ENCODE measurements at places on chromosomes 1 and 21. TPM values are rescaled to one million over a fixed set of nuclear protein-coding genes. Genes with fewer than 3 reads are reported as not detected.

GRCh38 chr1:209417761-209418160, 165.8 kb upstream of the CAMK1G start:
- no peak for DNase-seq

DNA sequence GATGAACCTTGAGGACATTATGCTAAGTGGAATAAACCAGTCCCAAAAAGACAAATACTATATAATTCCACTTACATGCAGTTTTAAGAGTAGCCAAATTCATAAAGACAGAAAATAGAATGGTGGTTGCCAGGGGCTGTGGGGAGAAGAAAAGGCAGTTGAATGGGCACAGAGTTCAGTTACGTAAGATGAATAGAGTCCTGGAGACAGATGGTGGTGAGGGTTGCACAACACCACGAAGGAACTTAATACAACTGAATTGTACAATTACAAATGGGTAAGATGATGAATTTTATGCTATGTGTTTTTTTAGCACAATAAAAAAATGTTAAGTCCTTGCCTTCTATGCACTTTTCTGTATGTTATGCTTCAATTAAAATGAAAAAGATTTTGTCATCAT, 66.6 kb downstream of the CD34 start:
- no peak for DNase-seq

GRCh38 chr1:232335261-232335660, 294.7 kb downstream of the SIPA1L2 start:
- DNase-seq, result no peak

DNA sequence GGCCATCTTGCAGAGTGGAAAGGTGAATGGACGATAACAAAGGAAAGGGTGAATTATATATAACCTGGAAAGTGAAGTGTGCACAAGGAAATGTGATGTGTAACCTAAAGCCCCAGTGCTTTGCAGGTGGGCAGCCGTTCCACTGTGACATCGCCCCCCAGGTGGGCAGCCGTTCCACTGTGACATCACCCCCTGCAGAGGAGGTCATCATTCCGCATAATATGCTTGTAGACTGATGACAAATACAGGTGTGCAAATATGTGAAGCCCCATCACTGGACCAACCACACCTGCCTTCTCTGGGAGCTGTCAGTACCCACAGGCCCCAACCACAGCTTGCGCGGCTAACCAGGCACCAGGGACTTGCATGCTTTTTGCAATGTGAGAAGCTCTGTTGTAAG, 4.7 kb upstream of the ZNF496 start:
- no peak for DNase-seq

DNA sequence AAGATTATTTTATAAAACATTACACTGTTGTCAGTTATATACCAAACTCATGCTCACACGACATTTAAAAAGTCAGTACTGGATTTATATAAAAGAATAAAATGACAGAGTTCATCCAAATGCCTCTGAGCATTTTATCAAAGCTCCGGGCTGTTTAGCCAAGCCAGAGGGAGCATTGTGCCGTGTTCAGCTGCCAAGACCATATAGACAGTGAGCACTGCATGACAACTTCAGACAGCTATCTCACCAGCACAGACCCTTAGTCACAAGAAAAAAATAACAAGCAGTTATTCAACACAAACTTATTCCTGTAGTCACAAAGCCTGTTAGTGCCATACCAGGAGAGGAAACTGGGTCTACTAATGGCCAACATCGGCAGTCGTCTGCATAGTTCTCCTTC, 88.0 kb upstream of the PBX1 start:
- no peak for DNase-seq

- DNase-seq, result no peak
Measured at GRCh38 chr1:60637651-60638050, 444.7 kb upstream of the NFIA start.

Gene TMCO4
- total RNA-seq, result 13.5 TPM

Gene KRTAP21-2
- not detected for total RNA-seq

Gene FCRLB
- not detected for total RNA-seq

Gene ERICH3
- total RNA-seq, result not detected

Gene ABCG1
- 48.5 TPM for total RNA-seq

Gene FGGY
- 39.2 TPM for total RNA-seq

Gene CRB1
- not detected for total RNA-seq

Data from Peyer's patch (tissue), 4 donors.